CD4-positive, alpha-beta T cell treated with Interleukin-12 subunit alpha and Interleukin-12 subunit beta, for 1 hour (primary cell): ENCODE measurements at places on chromosomes 13 and 19.

DNA sequence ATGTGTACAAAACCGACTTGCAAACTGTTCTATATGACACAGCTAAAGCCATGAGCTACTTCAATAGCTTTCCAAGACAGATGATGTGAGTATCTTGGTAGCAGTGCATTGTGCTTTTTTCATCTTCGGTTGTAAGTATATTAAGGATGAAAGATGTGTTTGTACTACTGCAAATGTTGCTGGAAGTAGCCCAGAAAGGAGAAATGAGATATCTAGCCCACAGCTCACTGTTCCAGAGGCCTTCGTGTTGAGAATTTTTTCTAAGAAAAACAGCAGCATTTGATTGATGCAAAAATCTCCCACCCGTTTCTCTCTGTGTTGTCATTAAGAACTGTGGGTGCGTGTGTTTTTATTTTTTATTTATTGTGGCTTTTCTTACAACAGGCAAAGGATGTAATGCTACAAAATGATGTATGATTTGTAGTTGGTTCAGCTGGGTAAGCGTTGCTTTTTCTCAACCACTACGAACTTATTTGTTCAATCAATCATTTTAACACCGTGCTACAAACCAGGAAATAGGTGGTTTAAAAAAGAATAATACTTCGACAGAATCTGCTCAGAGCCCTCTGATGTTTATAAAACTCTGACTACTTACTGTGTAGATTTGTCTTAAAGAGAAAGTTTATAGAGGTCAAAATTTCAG is 41.6 kb upstream of the RFC3 start:
- no peak for DNase-seq

DNA sequence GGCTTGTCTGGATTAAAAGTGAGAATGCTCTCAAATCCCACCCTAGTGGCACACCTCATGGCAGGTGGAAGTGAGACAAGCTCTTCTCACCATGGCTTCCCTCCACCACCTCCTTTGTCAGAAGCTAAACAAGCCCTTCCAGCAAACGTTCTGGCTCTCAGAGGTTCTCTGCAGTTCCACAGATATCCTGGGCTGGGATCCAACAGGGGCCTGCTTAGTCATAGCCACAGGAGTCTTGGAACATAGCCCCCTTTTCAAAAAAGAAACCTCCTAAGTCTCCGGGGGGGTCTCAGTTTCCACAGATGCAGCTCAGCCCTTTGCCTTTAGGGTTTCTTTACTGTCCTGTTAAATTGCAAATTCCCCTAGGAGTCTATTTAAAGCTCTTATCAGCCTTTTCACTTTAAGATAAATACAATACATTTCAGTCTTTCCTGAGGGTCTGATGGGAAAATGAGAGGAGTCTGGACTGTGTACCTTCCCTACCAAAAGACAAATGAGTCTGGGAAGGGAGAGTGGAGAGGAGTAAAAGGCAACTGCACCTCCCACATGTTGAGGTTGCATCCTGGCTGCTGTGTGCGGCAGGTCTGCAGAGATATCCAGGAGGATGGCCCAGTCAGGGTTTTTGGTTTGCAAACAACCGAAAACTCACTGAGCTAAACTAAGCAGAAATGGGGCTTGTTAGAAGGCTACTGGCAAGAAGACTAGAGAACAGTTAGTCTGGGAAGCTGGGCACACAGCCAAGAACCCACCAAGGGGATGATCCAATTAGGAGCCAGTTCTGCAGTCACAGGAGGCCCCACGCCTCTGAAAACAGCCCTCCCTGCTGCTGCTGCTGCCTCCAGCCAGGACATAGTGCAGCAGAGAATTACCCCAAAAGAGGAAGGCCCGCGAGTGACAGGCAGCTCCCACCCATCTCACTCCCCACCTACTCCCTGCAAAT is 41.4 kb upstream of the SERP2 start:
- no peak for DNase-seq

GRCh38 chr13:30923418-30923817 is 9.0 kb upstream of the TEX26 start:
- no peak for DNase-seq

DNA sequence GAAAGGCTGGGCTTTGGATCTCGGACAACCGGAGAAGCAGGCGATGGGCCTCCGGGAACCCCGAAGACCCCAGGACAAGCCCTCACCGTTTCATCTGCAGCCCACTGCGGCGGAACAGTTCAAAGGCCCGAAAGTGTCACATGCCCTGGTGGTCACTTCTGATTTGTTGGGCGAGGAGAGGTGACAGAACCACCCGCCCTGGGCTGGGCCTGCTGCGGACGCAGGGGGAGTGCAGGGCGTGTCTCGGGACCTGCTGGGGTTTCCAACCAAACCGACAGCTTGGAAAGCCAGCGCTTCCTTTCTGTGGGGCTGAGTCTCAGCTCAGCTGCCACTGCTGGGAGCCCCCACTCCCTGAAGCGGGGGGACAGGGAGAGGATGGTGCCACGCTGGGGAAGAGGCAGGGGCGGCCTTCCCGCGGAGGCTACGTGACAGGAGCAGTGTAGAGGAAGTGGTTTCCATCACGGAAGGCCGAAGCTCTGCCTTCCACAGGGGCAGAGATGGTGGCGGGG is 22.8 kb upstream of the ZBTB7A start:
- peak; percentile 62 for DNase-seq

- DNase-seq = no peak
Observed at GRCh38 chr19:47417107-47417745, 2.1 kb downstream of the MEIS3 start.

DNA sequence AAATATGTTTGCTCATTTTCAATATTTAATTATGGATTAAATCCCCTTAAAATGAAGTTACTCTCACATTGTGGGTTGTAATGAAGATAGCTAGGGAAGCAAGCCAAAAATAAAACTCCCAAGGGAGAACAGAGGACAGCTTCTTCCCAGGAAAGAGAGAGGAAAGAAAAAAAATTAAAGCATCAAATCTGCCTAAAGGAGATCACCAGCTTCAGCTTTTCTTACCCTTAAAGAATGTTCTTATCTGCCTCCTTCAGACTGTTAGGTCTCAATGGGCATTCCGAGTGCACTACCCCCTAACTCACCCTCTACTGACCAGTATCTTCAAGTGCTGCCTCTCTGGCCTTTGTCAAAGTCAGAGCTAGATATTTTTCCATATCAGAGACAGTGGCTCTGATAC is 55.2 kb downstream of the XPO4 start:
- no peak for DNase-seq

GRCh38 chr13:68609661-68610060 is 1379.5 kb upstream of the PCDH9 start:
- no peak for DNase-seq

DNA sequence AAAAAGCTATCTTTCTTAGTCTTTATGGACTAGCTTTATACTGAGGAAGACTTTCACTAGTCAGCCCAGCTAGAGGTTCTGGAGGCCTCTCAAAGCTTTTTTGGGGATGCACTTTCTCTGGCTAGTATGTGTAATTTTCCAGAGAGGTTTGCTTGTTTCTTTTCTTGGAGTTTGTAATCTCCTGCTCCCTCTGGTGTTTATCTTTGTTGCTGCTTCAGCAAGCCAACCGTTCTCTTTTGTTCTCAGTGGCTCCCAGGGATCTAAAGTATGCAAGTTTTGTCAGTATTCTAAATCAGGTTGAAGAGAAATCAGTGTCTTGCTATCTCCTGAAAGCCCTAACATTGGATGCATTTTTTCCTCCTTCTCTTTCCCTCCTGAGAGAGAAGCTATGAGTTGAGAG is 121.1 kb upstream of the MYO16 start:
- peak; percentile 37 for DNase-seq

DNA sequence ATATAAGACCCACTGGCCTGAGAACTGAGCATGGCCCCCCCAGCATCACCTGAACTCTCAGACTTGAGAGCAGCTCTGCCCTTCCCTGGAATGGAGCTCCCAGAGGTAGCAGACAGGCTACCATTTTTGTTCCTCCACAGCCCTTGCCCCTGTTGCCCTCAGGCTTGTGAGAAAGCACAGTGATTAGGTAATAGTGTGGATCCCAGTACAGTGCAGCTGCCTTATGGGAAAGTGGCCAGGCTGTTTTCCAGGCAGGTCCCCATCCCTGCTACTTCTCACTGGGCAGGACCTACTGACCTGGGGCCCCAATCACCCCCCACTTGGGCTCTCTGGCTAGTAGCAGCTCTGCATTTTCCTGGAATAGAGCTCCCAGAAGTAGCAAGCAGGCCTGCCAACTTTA is 834.0 kb downstream of the DACH1 start:
- no peak for DNase-seq

- no peak for DNase-seq
Observed at GRCh38 chr13:102452836-102453235, 51.0 kb upstream of the FGF14 start.
